Cardiac muscle cell (in vitro differentiated cells and primary cell): ENCODE measurements at places on chromosomes 6 and 20.

DNA sequence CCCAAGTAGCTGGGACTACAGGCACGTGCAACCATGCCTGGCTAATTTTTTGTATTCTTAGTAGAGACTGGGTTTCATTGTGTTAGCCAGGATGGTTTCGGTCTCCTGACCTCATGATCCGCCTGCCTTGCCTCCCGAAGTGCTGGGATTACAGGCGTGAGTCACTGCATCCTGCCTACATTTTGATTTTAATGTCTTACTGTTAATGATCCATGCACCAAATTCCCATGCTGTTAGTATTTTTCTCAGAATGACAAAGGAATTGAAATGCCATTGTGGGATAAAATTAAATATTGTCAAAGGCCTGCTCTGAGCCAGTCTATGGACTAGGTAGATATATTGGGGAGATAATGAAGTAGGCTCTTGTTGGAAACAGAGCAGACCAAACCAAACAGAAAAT lies 28.2 kb downstream of the CBFA2T2 start:
- no peaks in the 10 kb centered on the region for H3K4me1 ChIP-seq
- no peaks in the 10 kb centered on the region for H3K36me3 ChIP-seq
- no peak overlapping the region for H3K27ac ChIP-seq
- DNase-seq: no peak
- no peaks in the 10 kb centered on the region for H3K27me3 ChIP-seq
- no peak overlapping the region for H3K4me3 ChIP-seq

GRCh38 chr6:33720998-33721397 lies 9.5 kb upstream of the UQCC2 start:
- H3K27me3 ChIP-seq: no peaks in the 10 kb centered on the region
- no peak overlapping the region for H3K4me3 ChIP-seq
- no peaks in the 10 kb centered on the region for H3K36me3 ChIP-seq
- H3K4me1 ChIP-seq: peaks cover 18% of the 10 kb centered on the region

- DNase-seq: no peak
- no peaks in the 10 kb centered on the region for H3K27me3 ChIP-seq
- no peaks in the 10 kb centered on the region for H3K36me3 ChIP-seq
- H3K4me1 ChIP-seq: no peaks in the 10 kb centered on the region
- H3K27ac ChIP-seq: no peak overlapping the region
- no peak overlapping the region for H3K4me3 ChIP-seq
These were observed 345.4 kb downstream of the CD109 start for GRCh38 chr6:74041420-74041819.

DNA sequence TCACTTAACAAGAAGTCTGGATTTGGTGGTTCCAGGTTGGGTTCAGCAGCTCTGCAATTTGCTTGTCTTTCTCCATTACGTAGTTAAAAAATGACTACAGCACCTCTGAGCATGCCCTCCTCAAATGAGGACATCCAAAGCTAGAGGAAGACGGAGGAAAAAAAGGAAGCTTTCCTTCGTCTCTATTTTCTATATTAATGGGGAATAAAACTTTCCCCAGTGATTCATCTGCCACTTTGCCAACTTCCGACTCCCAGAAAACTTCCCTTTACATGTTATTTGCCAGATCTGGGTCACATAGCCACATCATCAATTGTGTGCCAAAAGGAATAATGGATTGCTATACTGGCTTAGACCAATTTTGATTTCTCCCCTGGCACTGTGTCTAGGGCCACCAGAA lies 69.5 kb downstream of the ZFAND3 start:
- no peaks in the 10 kb centered on the region for H3K36me3 ChIP-seq
- no peak for DNase-seq
- H3K27ac ChIP-seq: no peak overlapping the region
- peaks cover 14% of the 10 kb centered on the region for H3K4me1 ChIP-seq
- H3K4me3 ChIP-seq: no peak overlapping the region

DNA sequence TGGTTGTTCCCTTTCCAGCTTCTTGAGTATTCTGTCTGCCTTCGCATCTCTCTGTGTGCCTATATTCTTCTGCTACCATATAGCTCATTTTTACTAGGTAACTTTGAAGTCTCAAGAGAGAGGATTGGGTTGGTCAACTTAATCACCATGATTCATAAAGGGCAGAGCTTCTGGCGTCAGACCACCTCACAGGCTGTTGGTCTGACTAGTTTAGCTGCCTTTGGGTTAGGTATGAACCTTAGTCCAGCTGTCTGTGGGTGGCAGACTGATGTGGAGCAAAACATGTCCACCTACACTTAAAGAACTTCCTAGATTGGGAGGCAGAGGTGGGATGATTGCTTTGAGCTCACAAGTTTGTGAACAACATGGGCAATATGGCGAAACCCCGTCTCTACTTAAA lies 192.2 kb upstream of the SGK1 start:
- DNase-seq: no peak
- no peak overlapping the region for H3K4me3 ChIP-seq
- no peak overlapping the region for H3K27ac ChIP-seq
- no peaks in the 10 kb centered on the region for H3K27me3 ChIP-seq
- H3K4me1 ChIP-seq: no peaks in the 10 kb centered on the region

DNA sequence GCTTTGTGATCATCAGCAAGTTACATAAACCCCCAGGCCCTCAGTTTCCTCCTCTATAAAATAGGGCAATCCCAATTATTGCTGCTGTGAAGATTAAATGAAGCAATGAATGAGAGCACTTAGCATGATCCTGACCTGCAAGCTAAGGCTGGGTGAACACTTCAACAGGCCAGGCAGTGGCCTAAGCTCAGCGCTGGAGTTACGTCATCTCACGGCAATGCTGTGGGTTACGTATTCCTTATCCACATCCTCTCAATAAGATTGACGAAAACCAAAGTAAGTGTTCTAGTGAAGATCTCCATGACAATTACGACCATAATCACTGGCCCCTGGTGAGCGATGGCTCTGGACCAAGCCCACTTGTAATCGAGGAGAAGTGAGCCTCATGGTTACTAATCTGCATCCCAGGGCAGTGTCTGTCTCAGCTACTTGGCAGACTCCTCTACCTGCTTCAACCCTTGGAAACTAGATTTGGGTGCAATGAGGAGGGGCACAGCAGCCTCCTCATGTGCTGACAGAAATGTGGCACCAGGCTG lies 274.1 kb upstream of the ARID1B start:
- no peak overlapping the region for H3K4me3 ChIP-seq
- H3K27me3 ChIP-seq: no peaks in the 10 kb centered on the region
- no peak overlapping the region for H3K27ac ChIP-seq
- H3K36me3 ChIP-seq: no peaks in the 10 kb centered on the region

- H3K4me1 ChIP-seq: no peaks in the 10 kb centered on the region
- DNase-seq: no peak
- no peak overlapping the region for H3K4me3 ChIP-seq
- H3K27me3 ChIP-seq: no peaks in the 10 kb centered on the region
- H3K36me3 ChIP-seq: no peaks in the 10 kb centered on the region
These were observed 35.0 kb upstream of the SLC22A16 start for GRCh38 chr6:110511401-110511800.

DNA sequence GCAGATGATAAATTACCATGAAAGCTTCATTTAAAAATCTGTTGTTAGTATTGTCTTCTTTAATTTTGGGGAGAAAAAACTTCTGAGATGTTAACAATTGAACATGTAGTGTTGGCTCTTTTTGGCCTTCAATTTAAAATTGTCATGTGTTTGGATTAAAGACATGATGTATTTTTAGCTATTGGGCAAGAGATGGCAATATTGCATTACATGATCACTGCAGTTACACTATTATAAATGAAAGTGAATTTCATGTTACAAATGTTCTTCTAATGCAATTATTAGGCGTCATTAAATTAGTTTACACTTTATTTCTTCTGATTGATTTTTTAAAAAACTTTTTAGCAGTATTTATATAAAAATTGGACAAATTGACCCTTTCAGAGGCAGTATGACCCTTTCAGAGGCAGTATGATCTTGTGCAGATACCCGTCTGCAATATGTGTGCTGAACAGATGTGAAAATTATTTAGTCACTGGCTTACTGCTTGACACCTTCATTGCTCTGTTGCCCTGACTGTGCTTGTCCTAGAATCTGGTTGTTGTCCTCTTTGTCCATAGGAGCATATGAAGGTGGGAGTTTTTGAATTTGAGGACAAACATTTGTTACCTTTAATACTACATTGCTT lies 25.8 kb downstream of the CDKAL1 start:
- no peak for DNase-seq
- H3K36me3 ChIP-seq: no peaks in the 10 kb centered on the region
- no peak overlapping the region for H3K27ac ChIP-seq

DNA sequence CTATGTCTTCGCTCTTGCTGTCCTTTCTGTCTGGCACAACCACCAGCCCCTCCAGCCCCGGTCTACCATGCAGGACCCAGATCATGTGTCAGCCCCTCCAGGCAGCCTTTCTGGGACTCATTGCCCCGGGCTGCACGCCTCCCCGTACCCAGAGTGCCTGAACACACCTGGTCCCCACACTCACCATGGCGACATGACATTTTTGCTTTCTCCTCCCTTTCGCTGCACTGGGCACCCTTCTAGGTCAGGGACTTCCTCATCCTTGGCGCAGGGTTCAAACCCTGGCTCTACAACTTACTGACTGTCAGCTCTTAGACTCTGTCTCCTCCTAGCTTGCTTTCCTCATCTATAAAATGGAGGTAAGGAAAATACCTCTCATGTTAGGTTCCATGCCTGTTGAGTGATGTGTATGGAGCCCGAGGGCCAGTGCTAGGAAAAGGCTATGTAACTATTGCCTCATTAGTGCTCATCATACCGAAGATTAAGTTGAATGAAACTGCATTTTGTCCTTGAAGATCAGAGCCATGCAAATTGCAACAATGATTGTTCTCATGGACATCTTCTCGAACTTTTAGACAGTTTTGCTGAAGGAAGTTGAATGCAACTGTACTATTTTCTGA lies 49.7 kb upstream of the TIAM2 start:
- no peak overlapping the region for H3K4me3 ChIP-seq
- no peaks in the 10 kb centered on the region for H3K4me1 ChIP-seq
- no peak for DNase-seq
- H3K27ac ChIP-seq: no peak overlapping the region
- peaks cover 61% of the 10 kb centered on the region for H3K27me3 ChIP-seq

- H3K4me1 ChIP-seq: peaks cover 9% of the 10 kb centered on the region
- no peak overlapping the region for H3K4me3 ChIP-seq
- H3K27me3 ChIP-seq: no peaks in the 10 kb centered on the region
- no peak overlapping the region for H3K27ac ChIP-seq
- peak; percentile 23 for DNase-seq
These were observed 5.5 kb upstream of the FLRT3 start for GRCh38 chr20:14342918-14343317.

- H3K4me3 ChIP-seq: no peak overlapping the region
- H3K4me1 ChIP-seq: peaks cover 6% of the 10 kb centered on the region
- no peaks in the 10 kb centered on the region for H3K36me3 ChIP-seq
- H3K27me3 ChIP-seq: no peaks in the 10 kb centered on the region
These were observed 26.7 kb upstream of the MBOAT1 start for GRCh38 chr6:20238688-20239587.

GRCh38 chr6:12150812-12151432 lies 138.8 kb downstream of the HIVEP1 start:
- no peaks in the 10 kb centered on the region for H3K27me3 ChIP-seq
- no peaks in the 10 kb centered on the region for H3K4me1 ChIP-seq
- H3K27ac ChIP-seq: no peak overlapping the region
- H3K36me3 ChIP-seq: no peaks in the 10 kb centered on the region
- no peak overlapping the region for H3K4me3 ChIP-seq

DNA sequence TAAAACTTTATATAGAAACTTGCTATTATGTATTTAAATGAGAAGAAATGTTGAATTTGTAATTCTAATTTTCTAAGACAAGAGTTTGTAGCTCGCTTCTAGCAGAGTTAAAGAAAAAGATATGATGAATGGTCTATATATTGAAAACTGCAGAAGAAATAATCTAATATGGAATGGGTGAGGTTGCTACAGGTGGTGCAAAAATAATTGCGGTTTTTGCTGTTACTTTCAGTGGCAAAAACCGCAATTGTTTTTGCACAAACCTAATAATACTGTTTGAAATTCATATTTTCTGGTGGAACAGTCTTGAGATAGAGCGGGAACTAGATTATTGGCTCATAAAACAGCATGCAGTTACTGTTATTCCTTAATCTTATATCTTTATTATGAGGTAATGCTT lies 23.9 kb downstream of the EYA4 start:
- H3K27ac ChIP-seq: no peak overlapping the region
- no peak overlapping the region for H3K4me3 ChIP-seq
- H3K4me1 ChIP-seq: no peaks in the 10 kb centered on the region
- no peak for DNase-seq

- no peak overlapping the region for H3K4me3 ChIP-seq
- H3K4me1 ChIP-seq: peaks cover 15% of the 10 kb centered on the region
- H3K27me3 ChIP-seq: no peaks in the 10 kb centered on the region
- H3K27ac ChIP-seq: no peak overlapping the region
- peak; percentile 10 for DNase-seq
These were observed 587.2 kb downstream of the EPM2A start for GRCh38 chr6:145147981-145148749.

GRCh38 chr20:10402938-10403608 lies 30.9 kb downstream of the MKKS start:
- H3K27me3 ChIP-seq: no peaks in the 10 kb centered on the region
- peaks cover 8% of the 10 kb centered on the region for H3K36me3 ChIP-seq
- no peak for DNase-seq
- no peak overlapping the region for H3K4me3 ChIP-seq

- H3K36me3 ChIP-seq: peaks cover 61% of the 10 kb centered on the region
- H3K4me3 ChIP-seq: no peak overlapping the region
- no peak for DNase-seq
- no peaks in the 10 kb centered on the region for H3K4me1 ChIP-seq
- no peaks in the 10 kb centered on the region for H3K27me3 ChIP-seq
- no peak overlapping the region for H3K27ac ChIP-seq
These were observed 18.3 kb downstream of the RNF8 start for GRCh38 chr6:37372116-37372515.

DNA sequence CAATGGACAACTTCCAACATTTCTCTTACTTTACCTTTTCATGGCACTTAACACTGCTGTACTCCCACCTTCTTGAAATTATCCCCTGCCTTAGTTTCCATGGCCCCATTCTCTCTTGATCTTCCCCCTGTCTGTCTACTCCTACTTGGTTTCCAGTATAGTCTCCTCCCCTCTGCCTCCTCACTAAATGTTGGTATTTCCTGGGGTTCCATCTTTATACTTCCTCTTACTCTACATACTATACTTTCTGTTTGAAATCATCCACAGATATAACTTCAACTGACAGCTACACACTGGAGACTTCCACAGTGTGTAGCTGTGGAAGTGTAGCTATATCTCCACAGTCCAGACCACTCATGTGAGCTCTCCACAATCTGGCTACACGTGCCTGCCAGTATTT lies 13.5 kb downstream of the ZHX3 start:
- no peaks in the 10 kb centered on the region for H3K27me3 ChIP-seq
- no peaks in the 10 kb centered on the region for H3K36me3 ChIP-seq
- H3K27ac ChIP-seq: no peak overlapping the region
- DNase-seq: no peak
- no peaks in the 10 kb centered on the region for H3K4me1 ChIP-seq
- no peak overlapping the region for H3K4me3 ChIP-seq

DNA sequence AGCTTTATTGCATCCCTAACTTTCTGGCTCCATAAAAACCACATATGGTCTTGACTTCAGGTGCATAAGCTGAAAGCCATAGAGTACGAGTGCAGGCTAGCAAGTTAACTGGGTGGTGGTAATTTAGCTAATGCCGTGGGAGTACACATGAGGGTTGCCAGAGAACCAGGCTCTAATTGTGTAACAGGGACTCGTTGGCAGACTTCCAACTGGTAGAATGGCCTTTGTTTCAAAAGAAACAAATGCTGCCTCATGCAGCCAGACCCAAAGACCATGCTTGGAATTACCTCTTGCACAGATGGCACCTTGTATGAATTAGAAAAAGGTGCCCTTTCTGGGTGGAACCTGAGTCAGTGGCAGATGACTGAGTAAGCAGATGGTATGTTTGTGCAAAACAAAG lies 73.2 kb downstream of the LY86 start:
- H3K4me3 ChIP-seq: no peak overlapping the region
- peaks cover 5% of the 10 kb centered on the region for H3K4me1 ChIP-seq
- H3K27ac ChIP-seq: no peak overlapping the region
